Inflammatory macrophage treated with lipopolysaccharide for 1 hour (primary cell): ENCODE measurements at places on chromosomes 3 and 15.

DNA sequence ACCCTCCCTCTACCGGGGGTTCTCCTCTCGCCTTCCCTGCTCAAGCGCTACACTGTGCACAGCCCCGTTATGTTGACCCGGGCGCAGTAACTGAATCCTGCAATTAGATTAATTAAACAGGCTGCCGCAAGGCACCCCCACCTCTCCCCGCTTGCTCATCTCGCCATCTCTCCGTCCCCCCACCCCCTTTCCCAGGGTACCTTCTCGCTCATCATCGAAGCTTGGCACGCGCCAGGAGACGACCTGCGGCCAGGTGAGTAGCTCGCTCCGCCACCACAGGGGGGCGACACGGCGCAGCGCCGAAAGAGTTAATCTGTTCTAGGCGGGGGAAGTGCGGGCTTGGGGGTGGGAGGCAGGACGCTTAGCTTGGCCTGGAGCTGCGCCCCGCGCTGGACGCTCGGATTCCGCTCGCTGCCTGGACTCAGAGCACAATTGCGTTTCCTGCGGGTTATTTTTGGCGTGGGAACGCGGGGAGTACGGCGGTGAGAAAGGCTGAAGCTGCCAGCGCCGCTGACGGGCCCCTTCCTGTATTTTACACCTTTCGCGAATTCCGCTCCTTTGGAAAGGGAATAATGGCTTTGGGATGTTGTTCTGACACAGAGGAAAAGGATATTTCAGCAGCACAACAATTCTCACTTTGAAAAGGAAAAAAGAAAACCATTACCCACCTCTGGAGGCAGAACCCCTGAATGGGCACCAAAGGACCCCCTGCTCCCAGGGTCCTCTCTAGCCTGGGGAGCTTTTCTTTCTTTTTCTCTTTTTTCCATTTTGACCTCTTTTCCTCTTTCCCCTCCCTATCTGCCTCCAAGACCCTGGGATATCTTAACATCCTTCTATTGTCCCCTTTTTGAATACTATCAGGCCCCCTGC, 1.5 kb downstream of the DLL4 start:
- no peak for DNase-seq

GRCh38 chr3:16211176-16211904, 36.9 kb downstream of the GALNT15 start:
- no peak for DNase-seq

DNA sequence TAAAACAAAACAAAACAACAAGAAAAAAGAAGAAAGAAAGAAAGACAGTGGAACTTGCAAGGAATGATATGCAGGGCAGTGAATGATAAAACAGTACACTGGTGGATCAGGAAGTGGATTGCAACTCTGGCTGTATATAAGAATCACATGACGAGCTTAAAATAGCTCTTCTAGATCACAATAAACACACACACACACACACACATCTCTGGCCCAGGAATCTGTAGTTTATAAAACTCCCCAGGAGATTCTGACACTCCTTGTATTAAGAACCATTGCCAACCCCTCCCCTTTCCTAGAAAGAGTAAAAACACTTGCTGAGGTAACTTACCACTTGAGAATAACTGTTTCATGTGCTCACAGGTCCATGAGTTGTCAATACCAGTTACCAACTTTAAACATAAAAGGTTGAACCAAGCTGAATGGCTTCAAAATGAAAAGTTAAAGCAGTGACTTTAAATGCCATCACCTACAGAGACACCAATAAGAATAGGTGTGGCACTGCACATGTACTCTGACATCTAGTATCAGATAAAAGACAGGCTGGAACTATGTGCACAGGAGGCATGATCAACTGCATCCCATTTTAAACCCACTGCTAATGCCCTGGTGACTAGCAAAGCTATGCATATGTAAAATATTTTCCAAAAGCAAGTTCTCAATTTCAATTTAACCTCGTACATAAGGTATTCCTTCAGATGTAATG, 3.9 kb downstream of the CPOX start:
- no peak for DNase-seq

DNA sequence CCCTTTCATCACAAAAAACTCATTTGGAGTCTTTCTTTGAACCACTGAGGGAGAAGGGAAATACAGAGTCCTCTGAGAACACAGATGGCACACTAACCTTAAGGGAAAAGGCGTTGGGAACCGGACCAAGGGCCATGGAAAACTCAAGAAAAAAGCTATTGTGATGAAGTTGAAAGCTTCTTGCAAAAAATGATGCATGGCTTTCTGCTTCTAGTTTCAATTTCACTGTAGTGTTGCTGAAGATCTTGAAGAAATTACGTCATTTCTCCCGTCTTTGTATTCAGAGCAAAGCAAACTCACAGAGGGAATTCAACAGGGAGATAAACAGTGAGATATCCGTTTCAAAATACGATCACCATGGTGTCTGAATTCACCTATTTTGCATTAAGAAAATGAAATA, 642.3 kb upstream of the ADAMTS9 start:
- no peak for DNase-seq

- no peak for DNase-seq
These were observed 209.7 kb downstream of the MINAR1 start for GRCh38 chr15:79641841-79642240.

GRCh38 chr3:10273702-10274305, 18.9 kb downstream of the GHRL start:
- DNase-seq = no peak

DNA sequence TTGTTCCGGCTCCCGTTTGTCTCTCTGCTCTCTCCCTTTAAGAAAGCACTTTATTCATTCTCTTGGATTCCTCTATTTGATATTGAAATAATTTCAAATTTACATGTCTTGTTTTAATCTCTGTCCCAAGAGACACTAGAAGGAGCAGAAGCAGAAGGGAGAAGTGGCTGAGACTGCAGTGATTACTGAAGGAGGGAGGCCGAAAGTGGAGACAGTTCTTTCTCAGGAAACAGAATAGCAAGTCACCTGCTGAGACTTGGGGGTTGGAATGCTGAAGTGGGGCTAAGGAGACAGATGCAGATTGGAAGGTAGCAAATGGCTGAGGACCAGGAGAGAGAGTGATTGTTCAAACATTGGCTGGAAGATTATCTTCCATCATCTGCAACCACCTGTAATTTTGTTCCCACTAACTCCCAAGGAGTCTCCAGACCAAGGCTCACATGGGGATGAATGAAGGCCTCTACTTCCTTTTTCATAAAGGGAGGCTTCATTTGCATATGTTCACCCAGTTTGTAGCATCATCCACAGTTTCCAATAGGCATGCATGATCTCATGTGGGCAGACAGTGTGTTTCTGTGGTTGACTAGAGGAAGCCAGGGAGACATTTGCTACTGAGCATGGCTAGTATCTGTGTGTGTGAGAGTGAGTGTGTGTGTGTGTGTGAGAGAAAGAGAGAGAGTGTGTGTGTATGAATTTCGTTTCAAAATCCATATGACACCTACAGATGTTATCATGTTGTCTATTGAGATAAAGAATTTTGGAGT, 24.0 kb downstream of the LTF start:
- DNase-seq = peak; percentile 92

- peak; percentile 30 for DNase-seq
These were observed 22.2 kb downstream of the TMEM212 start for GRCh38 chr3:171865191-171865865.
